ENCODE measurements at places on chromosomes 16 and 17. TPM values are rescaled to one million over a fixed set of nuclear protein-coding genes. Genes with fewer than 3 reads are reported as not detected.

NGFR gene
- polyA plus RNA-seq = 6.0 TPM

TP53TG3F gene
- polyA plus RNA-seq = not detected

KCNAB3 gene
- 7.8 TPM for polyA plus RNA-seq

NPTX1 gene
- polyA plus RNA-seq = 1.1 TPM

HS3ST3B1 gene
- 30.7 TPM for polyA plus RNA-seq

MT3 gene
- 1.6 TPM for polyA plus RNA-seq

ACE gene
- 19.9 TPM for polyA plus RNA-seq

IGF2BP1 gene
- polyA plus RNA-seq = 16.1 TPM

TBC1D28 gene
- not detected for polyA plus RNA-seq

CCL1 gene
- not detected for polyA plus RNA-seq

SEPTIN12 gene
- 0.19 TPM for polyA plus RNA-seq

LDHD gene
- polyA plus RNA-seq = 7.1 TPM

HBQ1 gene
- 0.77 TPM for polyA plus RNA-seq

GRCh38 chr17:60601447-60602384 lies 1.7 kb downstream of the PPM1D start:
- DNase-seq = peak; percentile 78

GRCh38 chr16:75535901-75536300 lies at the start of gene CHST5:
CHST5 (minus strand) TSS chr16:75536108; CDS start chr16:75530384, 5,724 bp downstream.
- DNase-seq = no peak

- no peak for DNase-seq
Measured at GRCh38 chr16:82460766-82461165, 166.0 kb upstream of the CDH13 start.

DNA sequence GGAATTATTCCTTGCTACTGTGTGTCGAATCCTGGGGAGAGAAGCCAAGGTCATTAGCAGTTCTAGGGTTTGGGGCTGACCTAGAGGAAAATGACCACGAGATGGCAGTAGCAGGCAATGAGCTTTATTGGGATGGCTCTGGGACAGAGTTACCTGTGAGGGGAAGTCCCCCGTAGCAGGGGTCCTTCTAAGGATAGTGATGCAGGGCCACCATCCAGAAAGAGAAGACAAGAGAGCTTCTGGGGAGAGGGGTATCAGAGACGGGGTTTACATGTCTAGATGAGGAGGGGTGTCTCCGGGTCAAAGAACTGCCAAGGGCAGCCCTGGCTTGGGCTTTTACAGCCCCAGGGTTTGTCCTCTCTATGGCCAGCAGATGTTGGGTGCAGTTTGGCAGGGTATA lies 6.4 kb upstream of the GGT6 start:
- DNase-seq = no peak

- DNase-seq = no peak
Measured at GRCh38 chr17:8137645-8138373, 13.9 kb upstream of the HES7 start.

DNA sequence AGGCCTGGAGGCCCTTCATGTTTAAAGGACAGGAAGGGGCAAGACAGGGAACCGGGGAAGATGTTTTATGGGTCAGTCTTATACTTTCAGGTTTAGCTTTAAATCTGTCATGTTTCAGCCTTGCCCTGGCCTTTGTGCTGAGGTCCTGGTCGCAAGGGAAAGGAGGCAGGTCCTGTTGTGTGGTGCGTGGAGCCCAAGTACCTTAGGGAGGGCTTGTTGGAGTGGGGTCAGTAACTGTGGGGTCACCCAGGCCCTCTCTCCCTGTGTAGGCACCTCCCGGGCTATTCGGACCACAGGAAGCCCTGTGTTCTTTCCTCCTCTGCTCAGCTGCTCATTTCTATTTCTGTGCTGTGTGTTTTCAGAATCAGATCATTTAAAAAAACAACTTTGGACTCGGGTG lies 42.7 kb downstream of the MPRIP start:
- DNase-seq = no peak

GRCh38 chr16:25258861-25259179 lies 1.2 kb upstream of the ZKSCAN2 start:
- no peak for DNase-seq

DNA sequence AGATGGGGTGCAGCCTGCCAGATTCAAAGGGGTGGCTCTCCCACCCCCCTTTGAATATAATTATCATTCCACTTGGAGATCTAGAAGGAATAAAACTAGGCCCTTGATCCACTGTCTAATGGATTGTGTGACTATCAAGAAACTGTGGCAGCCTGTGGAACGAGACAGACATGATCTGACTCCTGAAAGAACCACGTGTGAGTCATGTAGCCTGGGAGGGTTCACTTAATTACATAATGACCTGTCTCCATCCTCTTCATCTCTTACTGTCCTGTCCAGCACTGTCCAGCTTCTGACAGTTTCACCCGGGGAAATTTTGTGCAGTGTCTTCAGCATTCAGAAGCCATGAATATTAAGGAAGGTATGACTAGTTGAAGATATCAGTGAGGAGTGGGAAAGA lies 43.3 kb upstream of the CDH13 start:
- no peak for DNase-seq

DNA sequence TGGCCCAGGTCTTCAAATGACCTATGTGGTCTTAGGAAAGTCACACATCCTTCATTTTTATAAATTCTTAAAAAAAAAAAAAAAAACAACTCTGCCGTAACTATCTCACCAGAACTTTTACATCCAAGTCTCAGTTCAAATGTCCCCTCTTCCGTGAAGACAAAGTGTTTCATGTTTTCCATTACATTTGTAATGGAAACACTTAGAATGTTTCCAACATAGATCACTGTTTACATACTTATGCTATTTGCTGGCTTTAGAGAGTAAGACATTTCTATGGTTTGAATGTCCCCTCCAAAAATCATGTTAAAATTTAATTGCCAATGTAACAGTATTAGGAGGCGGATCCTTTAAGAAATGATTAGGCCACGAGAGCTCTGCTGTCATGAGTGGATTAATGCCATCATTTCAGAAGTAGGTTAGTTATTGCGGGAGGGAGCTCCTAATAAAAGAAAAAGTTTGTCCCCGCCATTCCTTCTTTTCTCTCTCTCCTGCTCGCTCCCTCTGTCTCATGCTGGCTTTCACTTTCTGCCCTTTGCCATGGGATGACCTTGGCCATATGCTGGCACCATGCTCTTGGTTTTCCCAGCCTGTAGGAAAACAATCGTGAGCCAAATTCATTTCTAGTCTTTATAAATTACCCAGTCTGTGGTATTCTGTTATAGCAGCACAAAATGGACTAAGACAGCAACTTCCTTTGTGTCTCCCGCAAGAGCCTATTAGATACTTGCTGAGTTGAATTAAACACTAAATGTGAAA lies 887.8 kb upstream of the SOX9 start:
- no peak for DNase-seq

GRCh38 chr17:49045376-49045775 lies 48.2 kb downstream of the IGF2BP1 start:
- DNase-seq = no peak

DNA sequence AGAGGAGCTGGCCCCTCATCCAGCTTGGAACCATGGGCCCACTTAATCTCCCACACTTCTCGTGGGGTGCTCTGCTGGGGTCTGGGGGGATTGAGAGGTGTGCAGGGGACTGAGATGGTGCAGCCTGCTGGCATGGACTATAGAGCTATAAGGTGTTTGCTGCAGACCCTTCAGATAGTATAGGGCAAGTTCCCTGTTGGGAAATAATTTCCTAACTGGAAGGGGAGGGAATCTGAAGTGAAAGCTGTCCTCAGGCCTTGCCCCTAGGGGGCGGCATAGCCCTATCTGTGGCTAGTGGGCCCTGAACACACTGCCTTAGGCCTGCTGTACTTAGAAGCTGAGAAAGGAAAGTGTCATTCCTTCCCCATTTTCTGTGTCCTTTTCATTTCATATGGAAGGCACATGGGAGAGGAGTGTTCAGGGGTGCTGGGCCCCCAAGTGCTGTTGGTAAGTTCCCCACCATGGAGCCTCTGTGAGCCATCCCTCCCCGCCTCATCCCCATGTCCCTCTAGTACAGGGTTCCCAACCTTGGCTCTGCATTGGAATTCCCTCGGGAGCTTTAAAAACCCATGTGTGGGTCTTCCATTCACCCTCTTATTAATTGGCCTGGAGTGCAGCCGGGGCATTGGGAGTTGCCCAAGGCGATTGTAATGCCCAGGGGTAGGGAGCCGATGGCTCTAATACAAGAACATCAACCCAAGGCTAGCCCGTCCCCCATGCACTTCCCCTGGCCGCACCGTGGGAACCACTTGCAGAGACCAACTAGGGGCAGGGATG lies 19.7 kb downstream of the GOSR2 start:
- DNase-seq = peak; percentile 46

DNA sequence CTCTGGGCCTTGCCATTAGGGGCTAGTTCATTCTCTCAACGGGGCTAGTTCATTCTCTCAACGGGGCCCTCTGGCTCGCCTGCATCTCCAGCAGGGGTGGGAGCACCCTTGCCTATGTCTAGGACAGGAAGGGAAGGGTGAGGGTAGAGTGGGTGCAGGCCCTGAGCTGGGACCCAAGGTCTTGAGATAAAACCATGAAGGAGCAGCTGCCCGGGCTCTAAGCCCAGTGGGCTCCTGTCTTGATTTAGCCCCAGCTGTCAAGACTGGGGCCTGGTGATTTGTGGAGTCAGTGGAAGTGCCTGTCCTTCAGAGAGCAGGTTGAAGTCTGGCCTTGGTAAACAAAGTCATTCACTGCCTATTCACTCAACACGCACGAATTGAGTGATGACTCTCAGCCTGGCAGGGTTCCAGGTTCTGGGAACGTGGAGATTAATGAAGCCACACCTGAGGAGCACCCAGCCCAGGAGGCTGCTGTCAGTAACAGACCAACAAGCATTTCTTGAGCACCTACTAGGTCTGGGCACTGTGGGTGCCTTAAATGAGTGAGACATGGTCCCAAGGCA lies 35.4 kb downstream of the WNT3 start:
- DNase-seq = no peak

DNA sequence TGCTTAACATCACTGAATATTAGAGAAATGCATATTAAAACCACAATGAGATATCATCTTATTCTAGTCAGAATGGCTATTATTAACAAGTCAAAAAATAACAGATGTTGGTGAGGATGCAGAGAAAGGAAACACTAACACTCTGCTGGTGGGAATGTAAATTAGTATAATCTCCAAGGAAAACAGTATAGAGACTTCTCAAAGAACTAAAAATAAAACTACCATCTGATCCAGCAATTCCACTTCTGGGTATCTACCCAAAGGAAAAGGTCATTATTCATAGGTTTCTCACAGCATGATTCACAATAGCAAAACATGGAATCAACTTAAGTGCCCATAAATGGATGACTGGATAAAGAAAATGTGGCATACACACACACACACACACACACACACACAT lies 166.4 kb downstream of the CEP112 start:
- no peak for DNase-seq

GRCh38 chr17:37754363-37754762 lies 9.5 kb upstream of the HNF1B start:
- DNase-seq = no peak

DNA sequence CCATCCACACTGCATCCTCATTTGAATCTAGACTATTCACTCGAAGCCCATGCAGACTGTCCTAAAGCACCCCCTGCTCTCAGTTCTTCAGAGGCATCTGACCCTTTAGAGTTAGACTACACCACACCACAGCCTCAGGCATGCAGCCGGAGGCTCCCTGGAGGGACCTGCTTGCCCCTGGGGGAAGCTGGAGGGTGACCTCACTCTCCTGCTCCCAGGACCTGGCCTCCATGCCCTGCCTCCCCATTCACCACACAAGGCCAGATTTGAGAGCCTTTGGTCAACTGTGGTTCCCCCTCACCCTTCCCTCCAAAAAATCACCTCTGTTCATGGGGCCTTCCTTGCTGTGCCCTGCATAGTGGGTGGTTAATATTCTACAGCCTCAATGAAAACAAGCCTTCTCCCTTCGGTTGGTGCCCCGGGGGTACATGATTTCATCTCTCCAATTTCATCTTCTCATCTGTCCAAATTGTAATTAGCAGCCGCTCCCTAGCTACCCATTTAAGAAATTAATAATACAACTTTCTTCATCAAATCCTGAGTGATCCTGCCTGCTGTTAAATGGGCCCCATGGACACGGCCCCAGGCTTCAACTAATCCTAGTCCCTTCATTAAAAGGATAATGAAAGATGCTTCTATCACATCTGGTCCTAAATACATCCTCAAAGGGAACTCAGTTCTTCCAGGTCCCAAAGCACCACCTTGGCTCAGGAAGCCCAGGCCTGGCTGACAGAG lies 24.4 kb downstream of the ABCC12 start:
- no peak for DNase-seq

GRCh38 chr17:933312-934073 lies 46.1 kb downstream of the NXN start:
- DNase-seq = no peak

DNA sequence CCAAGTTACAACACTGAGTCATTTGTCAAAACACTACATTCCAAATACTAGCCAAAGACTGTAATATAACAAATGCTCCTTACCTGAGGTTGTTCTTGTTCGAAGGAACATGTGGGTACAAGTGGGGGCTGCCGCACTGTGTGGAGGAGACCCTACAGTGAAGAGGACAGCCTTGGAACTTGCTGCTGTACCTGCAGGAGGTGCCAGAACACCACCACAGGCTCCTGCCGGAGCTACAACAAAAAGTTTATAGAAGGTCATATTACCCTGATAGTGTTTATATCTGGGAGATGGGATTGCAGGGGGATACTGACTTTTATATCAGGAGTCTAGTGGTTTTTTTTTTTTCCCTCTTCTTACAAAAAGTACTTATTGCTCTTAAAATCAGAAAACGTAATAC lies 37.8 kb upstream of the ALDH3A1 start:
- no peak for DNase-seq

Measured in left renal cortex interstitium (tissue), 4 donors.